Osteocyte (in vitro differentiated cells): ENCODE measurements at places on chromosomes 1 and 21. TPM values are rescaled to one million over a fixed set of nuclear protein-coding genes. Genes with fewer than 3 reads are reported as not detected.

GRCh38 chr1:1360506-1361169 is 2.3 kb upstream of the MXRA8 start:
- DNase-seq, result no peak

- peak; percentile 62 for DNase-seq
Observed at GRCh38 chr21:34580181-34580700, 34.7 kb downstream of the RCAN1 start.

GRCh38 chr1:228000836-228001563 is 5.8 kb upstream of the WNT3A start:
- no peak for DNase-seq

TNN gene
- total RNA-seq, result 0.08 TPM in 1 of 2 replicates, not detected in the other

- no peak for DNase-seq
Observed at GRCh38 chr1:162310337-162310736, 66.3 kb downstream of the SPATA46 start.

ENAH gene
- total RNA-seq, result 232 and 233 TPM in 2 replicates

LAMC1 gene
- 369 and 384 TPM in 2 replicates for total RNA-seq

GRCh38 chr1:44628962-44629756 is 45.1 kb downstream of the TMEM53 start:
- no peak for DNase-seq

DNA sequence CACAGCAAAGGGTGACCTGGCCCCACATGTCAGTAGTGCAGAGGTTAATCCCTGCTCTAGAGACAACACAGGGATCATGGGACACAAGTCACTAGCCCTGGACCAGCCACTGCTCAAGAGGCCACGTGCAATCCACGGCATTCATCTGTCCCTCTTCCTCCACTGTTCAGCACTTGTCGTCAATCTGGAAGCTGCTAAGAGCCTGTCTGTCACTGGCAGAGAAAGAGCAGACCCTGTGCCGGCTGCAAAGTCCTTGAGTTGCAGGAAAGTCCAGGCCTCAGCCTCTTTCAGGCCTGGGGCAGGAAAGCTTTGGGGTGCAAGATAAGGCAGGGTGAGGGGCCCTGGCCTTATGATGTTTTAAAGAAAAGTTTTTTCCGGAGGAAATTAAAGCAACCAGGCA is 16.7 kb downstream of the CELA2B start:
- DNase-seq, result no peak
